ENCODE measurements at places on chromosomes 5 and 9.

DNA sequence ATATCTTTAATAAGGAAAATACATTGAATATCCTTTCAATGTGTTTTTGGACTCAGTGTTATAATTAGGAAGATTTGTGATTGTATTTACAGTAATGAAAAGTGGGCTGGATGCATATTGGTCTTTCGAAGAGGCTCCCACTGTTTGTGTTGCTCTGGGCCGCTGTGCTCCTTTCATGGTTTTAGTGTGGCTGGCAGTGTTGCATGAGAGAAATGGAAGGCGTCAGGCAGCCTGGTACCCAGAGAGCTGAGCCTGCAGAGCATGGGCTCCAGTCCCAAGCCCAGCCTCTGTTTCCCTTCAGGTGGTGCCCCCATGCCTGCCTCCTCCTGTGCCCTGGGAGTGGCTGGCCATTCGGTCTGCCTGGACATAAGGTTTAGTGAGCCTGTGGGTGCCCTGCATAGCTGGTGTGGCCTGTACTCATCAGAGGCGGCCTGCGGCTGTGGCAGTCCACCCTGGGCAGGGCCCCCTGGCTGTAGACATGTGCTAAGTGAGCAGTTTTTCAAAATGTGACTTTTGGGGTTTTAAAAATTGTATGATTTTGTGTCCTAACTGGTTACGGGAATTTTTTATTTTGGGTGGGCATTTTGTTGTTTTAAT, 27.4 kb upstream of the FAM120AOS start:
- DNase-seq = peak; percentile 39

DNA sequence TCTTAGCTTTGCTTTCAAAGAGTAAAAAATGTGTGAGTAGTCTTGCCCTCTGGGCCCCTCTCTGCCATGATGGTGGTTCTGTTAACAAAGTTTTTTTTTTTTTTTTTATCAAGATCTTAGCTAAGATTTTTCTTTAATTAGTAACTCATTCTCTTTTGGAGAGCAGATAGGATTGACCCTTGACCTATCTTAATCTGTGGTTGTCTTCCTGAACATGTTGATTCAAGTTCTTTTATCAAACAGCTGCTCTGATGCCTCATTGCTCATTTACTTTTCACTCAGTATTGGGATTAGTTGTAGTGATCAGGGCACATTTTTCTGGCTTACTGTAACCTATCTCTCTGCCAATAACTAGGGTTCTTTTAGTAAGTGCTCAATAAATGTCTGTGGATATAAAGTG, 106.3 kb downstream of the PCSK5 start:
- DNase-seq = no peak

DNA sequence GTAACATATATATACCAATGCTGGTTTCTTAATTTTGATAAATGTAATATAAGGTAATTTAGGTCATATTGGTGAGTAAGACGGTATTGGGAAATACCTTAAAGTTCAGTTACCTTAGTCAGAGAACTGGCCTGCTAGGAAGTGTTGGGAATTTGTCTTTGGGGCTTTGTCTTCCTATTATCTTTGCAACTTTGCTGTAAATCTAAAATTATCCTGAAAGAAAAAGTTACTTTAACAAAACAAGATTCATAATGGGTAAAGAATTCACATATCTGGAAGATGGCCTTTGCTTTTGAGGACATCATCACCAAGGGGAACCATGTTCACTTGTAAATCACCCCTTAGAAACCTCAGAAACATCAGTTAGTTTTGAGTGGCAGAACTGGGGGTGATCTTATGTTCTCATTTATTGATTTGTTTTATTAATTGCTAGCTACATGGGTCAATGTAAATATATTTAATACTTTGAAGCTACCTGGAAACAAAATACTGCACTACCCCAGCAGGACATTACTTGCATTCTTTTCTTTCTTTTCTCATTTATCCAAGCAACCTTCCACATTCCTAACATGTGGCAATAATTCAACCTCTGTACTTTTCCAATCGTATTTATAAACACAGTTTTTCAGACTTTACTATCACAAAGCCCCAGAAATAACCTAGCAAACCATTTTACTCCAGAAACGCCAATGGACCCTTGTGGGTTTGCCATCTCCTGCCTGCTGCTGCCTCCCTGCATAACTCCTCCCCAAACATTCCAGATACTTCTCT, 41.4 kb downstream of the GLIS3 start:
- no peak for DNase-seq

- no peak for DNase-seq
Measured at GRCh38 chr5:171582849-171583248, 163.4 kb downstream of the FGF18 start.

DNA sequence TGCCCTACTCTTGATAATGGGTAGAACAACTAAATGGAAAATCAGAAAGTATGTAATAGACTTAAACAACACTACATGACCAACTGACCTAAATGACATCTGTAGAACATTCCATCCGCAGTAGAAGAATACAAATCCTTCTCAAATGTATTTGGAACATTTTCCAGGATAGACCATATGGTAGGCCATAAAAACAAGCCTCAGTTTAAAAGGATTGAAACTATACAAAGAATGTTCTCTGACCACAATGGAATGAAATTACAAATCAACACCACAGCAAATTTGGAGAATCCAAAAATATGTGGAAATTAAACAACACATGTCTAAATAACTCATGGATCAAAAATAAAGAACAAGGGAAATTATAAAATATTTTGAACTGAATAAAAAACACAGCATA, 189.2 kb downstream of the NDUFS4 start:
- DNase-seq = no peak
